Activated T-helper 2 cell treated with anti-CD3 and anti-CD28 coated beads, Interferon-gamma antibody, Interleukin-2, Interleukin-4, amounts not matched to agents 10 μg/mL and 5 μg/mL and 100 μg/mL, durations not matched to agents 14 hours and 24 hours and 36 hours (primary cell): ENCODE measurements at places on chromosomes 11 and 22. TPM values are rescaled to one million over a fixed set of nuclear protein-coding genes. Genes with fewer than 3 reads are reported as not detected.

SLC22A25 gene
- total RNA-seq: not detected in 2 replicates

C11orf87 gene
- not detected in 2 replicates for total RNA-seq

TRIM34 gene
- total RNA-seq: 6.7 and 7.8 TPM in 2 replicates

PRAME gene
- total RNA-seq: not detected in 2 replicates

CARNS1 gene
- total RNA-seq: 0.51 and 0.68 TPM in 2 replicates

CRYBA4 gene
- total RNA-seq: not detected in 2 replicates

TRPM5 gene
- not detected in 2 replicates for total RNA-seq

ART1 gene
- not detected in 2 replicates for total RNA-seq

CREB3L1 gene
- not detected in 2 replicates for total RNA-seq

FOXRED1 gene
- total RNA-seq: 48.7 and 52.3 TPM in 2 replicates

CD6 gene
- total RNA-seq: 308 and 327 TPM in 2 replicates

OR52I2 gene
- total RNA-seq: not detected in 2 replicates

ZFPL1 gene
- total RNA-seq: 34.9 and 37.2 TPM in 2 replicates

OR8G5 gene
- not detected in 2 replicates for total RNA-seq

UPK2 gene
- total RNA-seq: 0.21 TPM in 1 of 2 replicates, not detected in the other

ISX gene
- not detected in 2 replicates for total RNA-seq

PNPLA3 gene
- total RNA-seq: 1.3 and 1.7 TPM in 2 replicates

DDX25 gene
- not detected in 2 replicates for total RNA-seq

GRK3 gene
- total RNA-seq: 60.2 and 61.4 TPM in 2 replicates

CASP1 gene
- total RNA-seq: 11.6 and 13.5 TPM in 2 replicates
